ENCODE measurements at places on chromosomes 11 and 22.

DNA sequence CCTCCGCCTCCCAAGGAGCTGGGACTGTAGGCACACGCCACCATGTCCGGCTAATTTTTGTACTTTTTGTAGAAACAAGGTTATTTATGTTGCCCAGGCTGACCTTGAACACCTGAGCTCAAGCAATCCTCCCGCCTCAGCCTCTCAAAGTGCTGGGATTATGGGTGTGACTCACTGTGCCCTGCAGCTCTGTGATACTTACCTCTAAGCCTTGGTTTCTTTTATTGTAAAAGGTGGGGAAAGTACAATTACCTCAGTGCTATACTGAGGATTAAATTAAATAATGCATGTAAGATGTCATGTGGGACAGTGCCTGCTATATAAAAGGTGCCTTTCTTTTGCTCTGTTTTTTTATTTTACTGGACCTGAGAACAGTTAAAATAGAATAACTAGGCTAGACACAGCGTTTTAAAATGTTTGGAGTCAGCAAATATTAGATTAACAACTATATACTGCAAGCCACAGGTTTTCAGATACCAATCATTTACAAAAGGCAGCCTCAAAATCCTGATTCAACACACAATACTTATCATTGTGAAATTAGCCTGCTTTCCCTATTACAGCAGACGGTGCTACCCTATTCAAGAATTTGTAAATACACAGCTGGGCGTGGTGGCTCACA lies 30.0 kb downstream of the PRR14L start:
- DNase-seq = no peak

DNA sequence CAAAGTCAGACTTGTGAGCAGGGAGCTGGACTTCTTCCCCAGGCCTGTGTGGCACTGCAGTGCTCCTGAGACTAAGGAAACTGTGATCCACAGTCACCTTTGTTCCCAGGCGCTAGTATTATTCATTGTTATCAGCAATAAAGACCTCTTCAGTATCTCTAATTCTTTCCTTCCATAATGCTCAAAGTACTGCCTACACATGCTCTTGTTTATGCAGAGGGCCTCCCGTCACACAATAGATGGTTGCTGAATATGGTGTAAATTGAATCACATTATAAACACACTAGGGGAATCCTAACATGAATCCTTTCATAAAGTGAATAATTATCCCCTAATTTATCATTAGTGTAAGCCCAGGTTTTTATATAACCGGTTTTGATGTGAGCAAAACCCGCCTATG lies 493.3 kb downstream of the BUD13 start:
- DNase-seq = no peak

DNA sequence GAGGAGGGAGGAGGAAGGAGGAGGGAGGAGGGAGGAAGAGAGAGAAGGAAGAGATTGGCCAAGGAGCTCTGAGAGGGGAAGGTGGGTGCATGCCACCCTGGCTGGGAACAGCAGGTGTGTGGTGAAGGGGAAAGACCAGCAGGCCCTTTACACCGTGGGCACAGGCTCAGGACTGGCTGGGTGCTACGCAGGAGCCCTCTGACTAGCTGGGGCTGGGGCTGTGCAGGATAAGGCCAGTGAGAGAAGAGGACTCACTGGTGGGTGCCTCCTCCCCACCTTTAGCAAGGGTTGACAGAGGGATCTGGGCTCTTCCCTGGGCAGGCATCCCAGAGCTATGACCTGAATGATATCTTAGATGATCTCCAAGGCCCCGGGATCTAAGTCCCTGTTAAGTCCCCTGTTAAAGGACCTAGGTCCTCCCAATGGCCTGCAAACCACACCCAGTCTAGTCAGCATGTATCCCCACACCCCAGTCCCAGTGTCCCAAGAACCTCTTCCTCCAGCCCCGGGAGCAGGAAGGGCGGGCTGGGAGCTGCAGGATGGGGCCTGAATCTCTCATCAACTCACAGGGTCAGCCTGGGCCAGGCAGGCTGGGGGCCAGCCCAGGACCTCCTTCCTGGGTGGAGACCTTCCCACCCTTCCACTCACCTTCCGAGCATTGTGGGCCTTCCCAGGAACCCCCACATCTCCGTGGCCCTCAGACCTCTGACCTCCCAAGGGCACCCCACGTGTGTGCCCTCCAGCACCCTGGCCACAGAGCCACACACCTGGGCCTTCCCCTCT lies 55.4 kb downstream of the CDKN1C start:
- no peak for DNase-seq

DNA sequence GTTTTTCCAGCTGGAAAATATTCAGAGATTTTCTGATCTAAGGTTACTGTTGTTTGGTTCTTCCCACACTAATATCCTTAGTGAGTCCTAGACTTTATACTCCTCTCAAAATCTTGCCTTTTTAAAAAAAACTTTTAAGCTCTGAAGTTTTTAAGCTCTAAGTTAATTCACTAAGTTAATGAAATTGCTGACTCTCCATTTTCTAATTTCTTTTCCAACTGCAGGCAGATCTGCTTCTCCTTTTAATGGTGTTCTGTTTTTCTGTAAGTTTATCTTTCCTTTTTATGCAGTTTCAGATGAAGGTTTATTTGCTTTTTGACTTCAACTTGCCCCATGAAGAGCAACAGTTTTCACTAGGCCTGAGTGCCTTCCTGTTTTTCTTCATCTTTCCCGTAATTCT lies 125.8 kb upstream of the ARHGAP42 start:
- DNase-seq = no peak

DNA sequence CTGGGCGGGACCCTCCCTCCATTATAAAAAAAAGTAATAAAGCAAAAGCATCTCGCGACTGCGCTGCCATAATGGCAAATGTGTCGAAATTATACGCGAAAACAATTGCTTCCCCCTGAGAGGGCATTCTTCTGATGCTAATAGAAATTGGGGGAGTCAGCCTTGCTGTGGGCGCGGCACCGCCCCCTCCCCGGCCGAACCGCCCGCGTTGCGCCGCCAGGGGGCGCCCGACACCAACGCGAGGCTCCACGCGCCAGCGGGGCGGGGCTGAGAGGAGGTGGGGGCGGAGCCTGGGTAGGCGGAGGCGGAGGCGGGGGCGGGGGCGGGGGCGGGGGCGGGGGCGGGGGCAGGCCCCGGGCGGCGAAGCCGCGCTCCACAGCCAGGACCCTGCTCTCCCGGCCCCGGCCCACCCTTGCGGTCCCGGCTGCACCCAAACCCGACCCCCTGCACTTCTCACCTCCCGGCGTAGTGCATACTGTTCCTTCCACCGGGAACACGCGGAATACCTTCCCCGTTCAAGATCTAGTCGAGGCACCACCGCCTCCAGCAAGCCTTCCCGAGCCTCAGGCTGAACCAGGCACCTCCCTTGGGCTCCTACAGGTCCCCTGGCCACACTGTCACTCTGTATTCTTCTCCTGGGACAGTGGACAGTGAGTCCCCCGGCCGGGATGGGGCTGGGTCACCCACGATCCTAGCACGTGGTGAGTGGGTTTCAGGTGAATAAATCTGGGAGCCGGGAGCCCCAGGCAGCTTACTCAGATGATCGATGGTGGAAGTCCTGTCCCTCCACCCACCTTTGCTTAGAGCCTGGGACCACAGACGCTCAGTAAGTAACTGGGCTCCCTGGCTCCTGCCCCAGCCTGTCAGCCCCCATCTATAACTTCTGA lies 15.5 kb upstream of the UPK3A start:
- DNase-seq = peak; percentile 91

- no peak for DNase-seq
These were observed 618 bp upstream of the CERK start for GRCh38 chr22:46738647-46739093.

DNA sequence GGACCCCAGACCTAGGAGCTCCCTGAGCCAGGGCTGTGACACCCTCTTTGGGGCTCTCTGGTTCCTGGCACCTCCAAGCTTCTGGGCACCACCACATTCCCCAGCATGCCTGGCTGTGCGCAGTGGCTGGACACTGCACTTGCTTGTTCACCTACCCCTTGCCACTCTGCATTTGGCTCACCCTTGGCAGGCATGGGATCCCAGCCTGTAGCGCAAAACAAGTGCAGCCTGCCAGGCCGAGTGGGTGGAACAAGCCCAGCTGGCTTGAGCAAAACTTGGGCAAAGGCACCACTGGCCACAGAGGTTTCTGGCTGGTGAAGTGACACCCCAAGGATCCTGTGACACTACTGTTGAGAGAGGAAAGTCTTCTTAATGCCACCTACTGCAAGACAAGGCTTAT lies 57.3 kb downstream of the CCDC34 start:
- DNase-seq = no peak

DNA sequence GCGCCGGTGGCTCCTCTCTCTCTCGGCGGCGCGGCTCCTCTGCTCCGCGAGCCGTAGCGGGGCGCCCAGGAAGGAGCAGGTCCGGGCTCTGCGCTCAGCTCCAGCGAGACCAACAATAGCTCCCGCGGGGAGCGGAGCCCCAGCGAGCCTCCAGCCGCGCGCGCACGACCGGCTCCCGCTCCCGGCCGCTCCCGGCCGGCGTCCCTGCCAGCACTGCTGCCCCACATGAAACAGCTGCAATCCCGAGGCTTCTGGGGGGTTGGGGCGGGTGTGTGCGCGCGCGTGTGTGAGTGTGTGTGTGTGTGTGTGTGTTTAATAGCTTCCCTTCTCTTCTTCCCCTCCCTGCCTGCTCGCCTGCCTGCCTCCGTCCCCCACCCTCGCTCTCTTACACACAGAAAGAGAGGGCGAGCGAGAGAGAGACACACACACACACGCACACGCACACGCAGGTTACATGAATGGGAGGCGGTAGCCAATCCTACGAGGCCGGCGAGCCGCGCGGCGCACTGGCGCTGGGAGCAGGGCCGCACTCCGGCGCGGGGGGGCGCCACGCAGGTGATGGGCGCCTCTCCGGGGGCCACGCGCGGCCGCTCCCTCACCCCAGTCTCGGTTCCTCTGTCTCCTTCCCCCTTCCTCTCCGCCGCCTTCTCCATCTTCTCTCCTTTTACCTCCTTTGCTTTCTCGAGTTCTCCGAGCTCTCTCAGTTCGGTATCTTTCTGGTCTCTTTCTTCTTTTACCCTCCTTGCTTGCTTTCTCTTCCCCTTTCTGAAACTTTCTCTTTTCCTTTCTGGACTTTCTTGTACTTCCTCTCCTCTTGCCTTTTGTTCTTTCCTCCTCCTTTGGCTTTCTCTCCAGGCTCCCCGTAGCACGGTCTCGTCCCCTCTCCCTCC lies at the start of gene TENM4:
TSS of gene TENM4 (minus strand) at position 460 of the 890 bp plus-strand sequence. CDS start 371,086 bp downstream, outside the sequence.
- DNase-seq = no peak

GRCh38 chr22:20949698-20950183 lies 17.3 kb upstream of the AIFM3 start:
- DNase-seq = no peak

DNA sequence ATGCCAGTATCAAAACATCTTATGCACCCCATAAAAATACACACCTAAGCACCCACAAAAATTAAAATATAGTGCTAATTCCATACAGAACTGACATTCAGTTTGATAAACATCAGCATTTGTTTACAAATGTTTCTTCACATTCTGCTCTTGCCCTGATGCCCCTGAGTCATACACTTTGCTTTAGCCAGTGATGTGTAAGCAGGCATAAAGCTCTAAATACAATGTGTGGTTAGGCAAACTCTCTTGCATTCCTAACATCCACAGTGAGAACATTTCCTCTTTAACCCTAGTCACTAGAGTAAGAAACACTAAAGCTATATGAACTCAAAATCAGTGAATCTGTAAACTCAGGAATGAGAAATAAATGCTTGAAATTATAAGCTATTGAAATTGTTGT lies 1060.7 kb downstream of the FAM181B start:
- no peak for DNase-seq

- peak; percentile 73 for DNase-seq
These were observed 6.7 kb upstream of the GDPD5 start for GRCh38 chr11:75532200-75533048.

DNA sequence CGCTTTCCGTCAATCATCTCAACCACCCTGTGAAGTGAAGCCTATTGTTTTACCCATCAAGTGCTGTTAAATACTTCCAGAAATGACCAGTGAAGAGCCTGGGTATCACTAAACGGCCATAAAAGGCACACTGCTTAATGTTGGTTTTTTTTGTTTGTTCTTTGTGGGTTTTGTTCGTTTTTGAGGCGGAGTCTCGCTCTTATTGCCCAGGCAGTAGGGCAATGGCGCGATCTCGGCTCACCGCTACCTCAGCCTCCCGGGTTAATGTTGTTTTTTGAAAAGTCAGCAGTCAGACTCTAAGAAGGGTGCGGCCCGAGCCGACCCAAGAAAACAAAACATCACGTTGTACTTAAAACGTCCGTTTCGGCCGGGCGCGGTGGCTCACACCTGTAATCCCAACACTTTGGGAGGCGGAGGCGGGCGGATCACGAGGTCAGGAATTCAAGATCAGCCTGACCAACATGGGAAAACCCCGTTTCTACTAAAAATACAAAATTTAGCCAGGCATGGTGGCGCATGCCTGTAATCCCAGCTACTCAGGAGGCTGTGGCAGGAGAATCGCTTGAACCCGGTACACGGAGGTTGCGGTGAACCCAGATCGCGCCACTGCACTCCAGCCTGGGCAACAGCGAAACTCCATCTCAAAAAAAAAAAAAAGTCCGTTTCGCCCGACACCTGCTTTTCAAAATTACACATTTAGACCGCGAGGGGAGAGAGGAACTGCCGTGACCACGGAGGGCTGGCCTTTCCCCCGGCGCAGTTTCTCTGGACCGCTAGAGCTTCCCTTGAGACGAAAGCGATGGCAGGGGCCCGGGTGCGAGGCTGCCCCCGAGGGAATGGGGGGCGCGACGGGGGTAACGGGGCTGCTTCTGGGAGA lies 714 bp downstream of the CD59 start:
- no peak for DNase-seq

DNA sequence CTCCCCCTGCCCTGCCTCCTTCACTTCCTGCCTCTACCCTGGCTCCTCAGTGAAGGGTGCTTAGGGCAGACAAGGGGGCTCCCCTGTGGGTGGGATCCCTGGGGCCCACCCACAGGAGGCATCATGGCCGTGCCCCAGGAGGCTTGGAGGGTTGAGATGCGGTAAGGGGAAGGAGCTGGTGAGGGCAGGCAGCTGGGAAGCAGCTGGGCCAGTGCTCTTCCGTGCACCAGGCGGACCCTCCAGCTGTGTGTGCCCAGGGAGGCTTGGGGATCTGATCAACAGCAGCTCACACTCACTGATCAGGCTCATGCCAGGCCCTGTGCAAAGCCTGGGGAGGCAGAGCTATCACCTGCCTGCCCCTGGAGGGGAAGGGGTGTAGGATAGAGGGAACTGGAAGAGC lies 59.3 kb upstream of the TTLL12 start:
- DNase-seq = no peak

- no peak for DNase-seq
These were observed 36.4 kb downstream of the RAB30 start for GRCh38 chr11:83035070-83035854.

DNA sequence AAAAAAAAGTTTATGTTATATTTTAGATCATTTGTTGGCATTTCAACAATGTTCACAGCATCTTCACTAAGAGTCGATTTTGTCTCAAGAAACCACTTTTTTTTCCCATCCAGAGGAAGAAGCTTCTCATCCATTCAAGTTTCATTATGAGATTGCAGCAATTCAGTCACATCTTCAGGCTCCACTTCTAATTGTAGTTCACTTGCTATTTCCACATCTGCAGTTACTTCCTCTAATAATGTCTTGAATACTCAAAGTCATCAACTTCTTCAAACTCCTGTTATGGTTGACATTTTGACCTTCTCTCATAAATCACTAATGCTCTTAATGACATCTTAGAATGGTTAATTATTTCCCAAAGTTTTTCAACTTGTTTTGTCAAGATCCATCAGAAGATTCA lies 61.3 kb upstream of the CHORDC1 start:
- DNase-seq = no peak
